Muscle of leg (tissue), 16 donors: ENCODE measurements at places on chromosomes 6 and 20. TPM values are rescaled to one million over a fixed set of nuclear protein-coding genes. Genes with fewer than 3 reads are reported as not detected.

MYH7B gene
- total RNA-seq, result 21.7 TPM

SLC22A16 gene
- 0.22 TPM for total RNA-seq

RANBP9 gene
- total RNA-seq, result 23.4 TPM

INSM1 gene
- 0.04 TPM for total RNA-seq

- H3K36me3 ChIP-seq, result no peaks in the 10 kb centered on the region
- no peaks in the 10 kb centered on the region for H3K27me3 ChIP-seq
- no peak overlapping the region for H3K4me3 ChIP-seq
Observed at GRCh38 chr6:46821458-46821881, 28.3 kb downstream of the MEP1A start.

DNA sequence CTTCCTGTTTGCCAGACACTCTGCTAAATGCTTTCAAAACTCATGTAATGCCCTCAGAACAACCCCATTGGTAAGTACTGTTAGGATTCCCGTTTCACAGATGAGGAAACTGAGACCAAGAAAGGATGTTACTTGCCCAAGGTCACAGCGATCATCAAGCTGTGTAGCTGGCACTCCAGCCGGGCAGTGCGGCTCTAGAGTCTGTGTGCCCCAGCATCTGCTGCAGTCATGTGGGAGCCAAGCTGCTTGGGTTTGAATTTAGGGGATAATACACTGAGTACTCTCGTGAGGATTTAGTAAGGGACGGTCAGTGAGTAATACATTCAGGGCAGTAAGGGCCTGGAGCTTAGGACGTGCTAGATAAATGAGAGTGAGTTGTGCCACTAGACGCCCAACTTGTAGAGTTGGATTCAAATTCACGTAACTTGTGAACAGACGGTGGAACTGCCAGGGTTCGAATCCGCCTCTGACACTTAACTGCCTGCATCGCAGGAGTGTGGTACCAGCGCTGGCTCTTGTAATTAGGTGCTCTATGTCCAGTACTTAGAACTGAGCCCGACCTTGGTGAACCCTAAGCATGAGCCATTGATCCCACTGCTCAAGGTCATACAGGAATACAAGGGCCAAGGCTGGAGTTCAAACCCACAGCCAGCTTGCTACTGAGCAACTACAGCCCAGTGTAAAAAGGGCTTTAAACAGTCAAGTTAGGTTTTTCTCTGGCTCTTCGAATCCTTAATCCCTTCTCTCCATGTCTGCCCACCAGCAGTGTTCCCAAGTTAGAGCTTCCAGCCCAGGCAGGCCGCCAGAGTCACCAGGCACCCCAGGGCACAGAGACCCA, 70.2 kb downstream of the EYA2 start:
- no peaks in the 10 kb centered on the region for H3K27me3 ChIP-seq
- no peak for DNase-seq
- no peaks in the 10 kb centered on the region for H3K36me3 ChIP-seq
- H3K27ac ChIP-seq, result no peak overlapping the region
- no peak overlapping the region for H3K4me3 ChIP-seq
- peaks cover 5% of the 10 kb centered on the region for H3K4me1 ChIP-seq
